Right ventricle myocardium superior (tissue), 1 donor: ENCODE measurements at places on chromosomes 7 and 10. TPM values are rescaled to one million over a fixed set of nuclear protein-coding genes. Genes with fewer than 3 reads are reported as not detected.
A peak's percentile ranks its signal among the peaks of the same experiment; 100 is the strongest.

- no peak for DNase-seq
These were observed 7.4 kb upstream of the ZMYND11 start for GRCh38 chr10:127612-128432.

- no peak for DNase-seq
These were observed 5.7 kb upstream of the GDI2 start for GRCh38 chr10:5818894-5819293.

GRCh38 chr7:30321882-30322192, 37.4 kb downstream of the ZNRF2 start:
- DNase-seq, result no peak

DNA sequence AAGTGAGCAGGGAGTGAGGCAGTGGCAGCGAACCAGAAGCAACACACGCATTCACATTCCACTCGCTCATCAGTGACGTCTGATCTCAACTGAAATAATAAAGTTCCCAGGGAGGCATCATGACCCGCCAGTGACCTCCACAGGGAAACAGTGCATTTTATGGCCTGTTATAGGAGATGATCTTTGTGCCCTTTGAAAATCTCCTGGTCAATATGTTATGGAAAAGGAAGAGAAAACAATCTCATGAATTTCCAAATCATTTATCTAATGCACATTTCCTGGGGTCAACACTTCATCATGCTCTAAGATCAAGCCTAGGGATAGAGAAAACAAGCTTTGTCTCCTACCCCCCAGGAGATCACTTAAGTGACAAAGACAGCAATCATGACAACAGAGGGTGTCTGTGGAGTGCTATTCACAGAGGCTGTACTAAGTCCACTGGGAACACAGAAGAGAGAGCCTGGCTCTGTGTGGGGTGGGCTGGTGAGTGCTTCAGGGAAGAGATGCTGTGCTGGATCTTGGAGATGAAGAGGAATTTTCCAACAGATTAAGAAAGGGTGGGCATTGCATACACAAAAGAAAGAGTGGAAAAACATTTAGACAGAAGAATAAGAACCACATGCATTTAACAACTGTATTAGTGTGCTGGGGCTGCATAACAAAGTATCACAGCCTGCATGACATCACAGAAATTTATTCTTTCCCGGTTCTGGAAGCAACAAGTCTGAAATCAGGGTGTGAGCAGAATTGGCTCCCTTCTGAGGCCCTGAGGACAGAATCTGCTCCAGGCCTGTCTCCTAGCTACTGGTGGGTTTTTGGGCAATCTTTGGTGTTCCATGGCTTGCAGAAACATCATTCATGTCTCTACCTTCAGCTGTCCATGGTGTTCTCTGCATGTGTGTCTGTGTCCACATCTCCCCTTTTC, 613.9 kb upstream of the IGFBP3 start:
- DNase-seq, result no peak

- DNase-seq, result no peak
These were observed 2.6 kb downstream of the ABI1 start for GRCh38 chr10:26857991-26858706.

GRCh38 chr10:113126229-113127201, 176.5 kb downstream of the TCF7L2 start:
- peak; percentile 84 for DNase-seq

- no peak for DNase-seq
These were observed 14.9 kb downstream of the MINPP1 start for GRCh38 chr10:87519582-87519981.

- DNase-seq, result no peak
These were observed 24.1 kb upstream of the KCNMA1 start for GRCh38 chr10:77661674-77662073.

The RSPH10B gene
- not detected for total RNA-seq

The CCDC136 gene
- 5.2 TPM for total RNA-seq
